ENCODE measurements at places on chromosomes 16 and 17.

DNA sequence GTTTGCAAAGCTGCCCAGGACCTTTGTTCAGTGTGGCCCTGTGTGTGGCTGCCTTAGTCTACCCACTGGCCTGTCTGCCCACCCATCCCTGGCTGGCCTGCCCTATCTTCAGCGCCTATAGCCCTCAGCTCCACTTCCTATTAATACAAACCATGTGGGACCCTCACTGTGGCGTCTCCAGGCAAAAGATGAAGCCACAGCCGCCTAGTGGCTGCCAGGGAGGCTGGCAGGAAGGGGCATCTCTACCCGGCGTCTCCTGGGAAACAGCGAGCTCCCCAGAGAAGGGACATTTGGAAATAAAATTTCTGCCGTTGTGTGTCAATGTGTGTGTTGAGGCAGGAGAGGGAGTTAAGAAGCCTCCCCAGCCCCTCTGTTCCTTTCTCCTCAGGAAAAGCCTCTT is 31.5 kb downstream of the NEUROD2 start:
- peak; percentile 70 for DNase-seq

DNA sequence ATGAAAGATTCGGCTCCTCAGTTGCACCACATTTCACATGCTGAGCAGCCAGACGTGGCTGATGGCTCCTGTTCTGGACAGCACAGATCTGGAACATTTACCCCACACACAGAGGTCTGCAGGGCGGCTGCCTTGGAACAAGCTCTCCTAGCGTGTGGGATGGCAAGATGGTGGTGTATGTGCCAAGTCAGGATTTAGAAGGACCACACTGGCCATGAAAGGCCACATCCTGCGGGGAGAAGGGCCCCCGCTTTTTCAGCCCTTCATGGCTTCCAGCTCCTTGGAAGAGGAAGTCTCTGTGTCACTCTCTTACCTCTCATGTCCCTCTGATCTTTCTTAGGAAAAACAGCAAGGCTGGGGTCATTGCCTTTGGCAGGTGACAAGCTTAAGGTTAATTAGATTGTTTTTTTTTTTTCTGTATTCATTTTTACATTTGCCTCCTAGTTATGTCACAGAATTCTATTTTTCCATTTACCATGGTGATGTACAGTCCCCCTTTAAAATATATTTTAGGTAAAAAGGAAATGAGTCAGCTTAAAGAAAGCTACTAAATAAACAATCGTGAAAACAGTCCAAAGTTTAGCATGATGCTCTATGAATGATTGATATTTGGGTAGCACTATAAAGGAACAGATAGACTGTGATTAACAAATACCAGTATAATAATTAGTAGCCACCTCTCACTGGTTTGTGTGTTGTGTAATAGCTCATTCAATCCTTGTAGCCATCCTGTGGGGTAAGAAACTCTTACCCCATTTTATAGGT is 396.6 kb downstream of the CPPED1 start:
- DNase-seq, result no peak

GRCh38 chr17:27378482-27379175 is 77.6 kb upstream of the KSR1 start:
- no peak for DNase-seq

DNA sequence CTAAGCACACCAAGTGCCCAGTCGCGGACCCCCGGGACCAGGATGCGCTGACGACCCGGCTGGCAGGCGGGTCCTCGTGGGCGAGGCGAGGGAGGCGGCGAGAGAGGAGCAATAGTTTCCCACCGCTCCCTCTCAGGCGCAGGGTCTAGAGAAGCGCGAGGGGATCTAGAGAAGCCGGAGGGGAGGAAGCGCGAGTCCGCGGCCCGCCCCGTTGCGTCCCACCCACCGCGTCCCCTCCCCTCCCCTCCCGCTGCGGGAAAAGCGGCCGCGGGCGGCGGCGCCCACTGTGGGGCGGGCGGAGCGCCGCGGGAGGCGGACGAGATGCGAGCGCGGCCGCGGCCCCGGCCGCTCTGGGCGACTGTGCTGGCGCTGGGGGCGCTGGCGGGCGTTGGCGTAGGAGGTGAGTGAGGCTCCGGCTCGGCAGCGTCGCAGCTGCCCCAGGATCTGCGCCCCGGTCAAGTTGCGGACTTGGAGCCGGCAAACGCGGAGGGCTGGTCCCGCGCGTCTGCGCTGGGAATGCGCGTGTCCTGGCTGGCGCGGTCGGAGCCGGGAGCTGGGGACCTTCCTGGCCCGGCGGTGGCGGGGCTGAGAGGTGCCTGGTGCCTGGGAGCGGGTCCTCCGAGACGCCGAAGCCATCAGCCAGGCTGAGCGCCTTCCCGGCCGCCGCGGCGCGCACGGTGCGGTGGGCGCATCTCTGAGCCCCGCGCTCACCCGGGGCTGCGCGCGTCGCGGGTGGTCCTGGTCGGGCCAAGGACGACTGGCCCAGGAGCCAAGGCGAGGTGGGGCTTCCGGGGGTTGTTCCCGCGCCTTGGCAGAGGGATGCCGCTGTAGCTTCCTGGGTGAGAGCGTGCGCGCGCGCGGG is at the start of gene ITGB3:
ITGB3 (plus strand) TSS at position 287 of the 862 bp plus-strand sequence; CDS start at position 322, 35 bp downstream.
- peak; percentile 75 for DNase-seq

DNA sequence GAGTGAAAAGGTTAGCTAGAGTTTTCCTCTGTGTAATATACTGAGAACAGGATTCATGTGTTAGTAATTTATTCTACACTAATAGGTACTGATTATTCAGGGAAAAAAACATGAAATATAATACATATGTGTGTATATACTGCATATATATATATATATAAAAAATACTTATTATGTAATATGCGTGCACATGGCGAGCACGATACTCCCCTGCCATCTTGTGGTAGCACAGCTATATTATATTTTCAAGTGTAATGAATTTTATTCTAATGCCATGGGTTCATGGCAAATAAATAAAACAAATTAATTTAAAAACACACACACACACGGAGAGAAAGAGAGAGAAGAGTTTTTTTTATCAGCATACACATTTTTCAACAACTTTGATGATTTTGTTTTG is 460.6 kb downstream of the KCNJ2 start:
- peak; percentile 24 for DNase-seq

DNA sequence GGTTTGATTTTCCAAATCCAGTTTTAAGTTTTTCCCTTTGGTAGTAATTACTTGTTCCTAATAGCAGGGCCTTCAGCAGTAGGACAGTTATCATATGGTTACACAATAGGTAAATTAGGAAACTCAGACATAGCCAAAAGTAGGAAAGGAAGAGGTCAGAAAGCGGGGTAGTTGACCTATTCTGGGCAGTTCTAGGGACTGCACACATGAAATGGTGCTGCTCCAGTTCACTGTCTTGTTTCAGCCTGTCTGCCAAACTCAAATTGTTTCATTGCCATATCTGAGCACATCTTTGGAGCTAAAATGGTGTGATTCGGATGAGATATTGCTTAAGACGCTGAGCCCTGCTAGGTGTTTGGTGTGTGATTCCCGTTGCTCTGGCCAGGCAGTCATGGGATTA is 56.7 kb downstream of the TANGO6 start:
- no peak for DNase-seq

DNA sequence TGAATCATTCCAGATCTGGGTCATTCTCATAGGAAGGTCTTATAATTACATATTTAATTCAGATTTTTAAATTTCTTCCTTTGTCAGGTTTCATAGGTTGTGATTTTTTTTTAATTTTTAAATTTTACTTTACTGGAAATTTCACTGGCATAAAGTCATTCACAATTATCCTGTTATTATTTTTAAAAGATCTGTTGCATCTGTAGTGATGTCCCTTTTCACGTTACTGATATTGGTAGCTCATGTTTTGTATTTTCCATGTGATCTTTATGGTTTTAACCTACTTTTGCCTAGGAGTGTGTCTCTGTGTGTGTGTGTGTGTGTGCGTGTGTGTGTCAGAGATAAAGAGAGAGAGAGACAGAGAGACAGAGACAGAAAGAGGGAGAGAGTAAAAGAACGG is 216.6 kb upstream of the KCNJ16 start:
- no peak for DNase-seq

- DNase-seq, result no peak
These were observed 266.6 kb downstream of the XYLT1 start for GRCh38 chr16:17204206-17204605.

DNA sequence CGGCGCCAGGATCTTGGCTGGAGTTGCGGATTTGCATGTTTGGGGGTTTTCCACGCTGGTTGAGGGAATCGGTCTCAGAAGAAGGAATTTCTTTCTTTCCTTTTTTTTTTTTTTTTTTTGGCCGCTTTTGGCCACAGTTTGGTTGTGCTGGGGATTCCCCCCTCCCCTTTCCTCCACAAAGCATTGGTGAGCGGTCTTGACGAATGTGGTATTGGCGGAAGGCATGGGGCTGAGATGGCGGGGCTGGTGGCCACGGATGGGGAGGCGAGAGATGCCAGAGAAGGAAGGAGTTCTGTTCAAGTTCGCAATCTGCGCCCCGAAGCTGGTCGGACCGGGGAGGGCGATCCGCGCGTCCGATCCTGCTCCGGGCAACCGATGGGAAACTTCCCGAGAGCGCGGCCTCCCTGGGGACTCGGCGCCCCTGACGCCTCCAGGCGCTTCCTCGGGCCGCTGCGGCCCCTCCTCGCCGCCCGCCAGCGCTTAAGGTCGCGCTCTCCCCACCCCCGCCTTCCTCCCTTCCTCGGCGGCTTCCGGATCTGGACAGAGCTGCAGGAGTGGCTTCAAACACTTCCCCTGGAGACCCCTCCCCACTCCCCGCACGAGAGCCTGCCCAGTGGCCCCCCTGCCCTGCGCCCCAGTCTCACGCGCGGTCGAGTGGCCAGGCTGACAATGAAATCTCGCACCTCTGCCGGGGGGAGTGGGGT is 43.2 kb downstream of the RAI1 start:
- DNase-seq, result peak; percentile 76

GRCh38 chr16:1961651-1962067 is 2.3 kb downstream of the NDUFB10 start:
- DNase-seq, result peak; percentile 74

DNA sequence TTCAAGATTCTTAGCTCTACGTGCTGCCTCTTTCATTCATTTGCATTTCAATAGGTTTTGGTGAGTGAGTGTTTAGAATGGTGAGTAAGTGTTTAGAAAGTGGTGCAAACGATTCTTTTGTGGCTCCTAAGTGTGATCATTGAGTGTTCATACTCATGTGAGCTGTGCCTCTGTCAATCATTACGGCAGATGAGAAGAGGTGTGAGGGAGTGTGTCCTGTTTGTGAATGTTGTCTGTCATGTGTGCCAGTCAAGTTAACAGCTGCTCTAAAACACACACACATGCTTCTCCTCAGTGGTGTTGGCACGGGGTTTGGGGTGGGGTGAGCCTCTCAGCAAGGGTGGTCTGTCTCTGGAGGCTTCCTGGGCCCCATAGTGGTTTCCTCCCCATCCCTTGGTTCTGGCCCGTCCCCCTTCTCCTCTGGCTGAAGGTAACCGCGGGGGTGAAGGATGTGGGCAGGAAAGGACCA is 11.4 kb downstream of the MYL4 start:
- DNase-seq, result no peak
